ENCODE measurements at places on chromosomes 12 and 14.

GRCh38 chr14:104102282-104102914 is 16.9 kb downstream of the ASPG start:
- DNase-seq, result no peak

- no peak for DNase-seq
These were observed 14.3 kb downstream of the DIO3 start for GRCh38 chr14:101575581-101575980.

- peak; percentile 40 for DNase-seq
These were observed 7.0 kb downstream of the NIN start for GRCh38 chr14:50823762-50824636.

DNA sequence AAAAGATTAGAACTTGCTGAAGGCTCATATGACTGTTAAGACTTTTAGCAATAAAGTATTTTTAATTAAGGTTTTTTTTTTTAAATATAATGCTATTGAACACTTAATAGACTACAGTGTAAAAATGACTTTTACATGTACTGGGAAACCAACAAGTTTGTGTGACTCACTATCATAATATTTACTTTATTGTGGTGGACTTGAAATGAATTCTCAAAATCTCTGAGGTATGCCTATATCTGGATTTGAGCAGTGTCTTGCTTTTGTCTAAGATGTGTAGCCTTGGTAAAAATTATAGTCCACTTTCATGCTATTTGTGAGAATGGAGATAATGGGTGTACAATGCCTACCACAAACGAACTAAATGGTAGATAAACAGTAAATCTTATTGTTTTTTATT is 33.9 kb upstream of the NAV3 start:
- peak; percentile 53 for DNase-seq

DNA sequence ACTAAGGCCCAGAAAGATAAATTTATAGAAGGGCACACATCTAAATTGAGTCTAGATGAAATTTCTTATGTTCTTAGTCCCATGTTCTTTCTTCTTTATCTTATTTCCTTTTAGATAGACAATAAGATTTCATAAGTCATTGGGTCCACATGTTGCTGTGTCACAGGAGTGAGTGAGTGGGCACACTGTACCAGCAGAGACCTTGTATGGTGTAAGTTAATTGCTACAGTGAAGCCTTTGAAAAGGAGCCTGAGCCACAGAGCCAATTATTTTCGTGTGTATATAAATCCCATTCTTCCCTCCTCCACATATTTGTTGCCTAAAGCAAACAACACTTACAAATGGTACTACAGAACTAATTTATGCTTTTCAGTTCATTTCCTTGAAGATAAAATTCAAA is 79.1 kb downstream of the GRIP1 start:
- no peak for DNase-seq

GRCh38 chr12:107749083-107749482 is 11.9 kb downstream of the PRDM4 start:
- peak; percentile 32 for DNase-seq

DNA sequence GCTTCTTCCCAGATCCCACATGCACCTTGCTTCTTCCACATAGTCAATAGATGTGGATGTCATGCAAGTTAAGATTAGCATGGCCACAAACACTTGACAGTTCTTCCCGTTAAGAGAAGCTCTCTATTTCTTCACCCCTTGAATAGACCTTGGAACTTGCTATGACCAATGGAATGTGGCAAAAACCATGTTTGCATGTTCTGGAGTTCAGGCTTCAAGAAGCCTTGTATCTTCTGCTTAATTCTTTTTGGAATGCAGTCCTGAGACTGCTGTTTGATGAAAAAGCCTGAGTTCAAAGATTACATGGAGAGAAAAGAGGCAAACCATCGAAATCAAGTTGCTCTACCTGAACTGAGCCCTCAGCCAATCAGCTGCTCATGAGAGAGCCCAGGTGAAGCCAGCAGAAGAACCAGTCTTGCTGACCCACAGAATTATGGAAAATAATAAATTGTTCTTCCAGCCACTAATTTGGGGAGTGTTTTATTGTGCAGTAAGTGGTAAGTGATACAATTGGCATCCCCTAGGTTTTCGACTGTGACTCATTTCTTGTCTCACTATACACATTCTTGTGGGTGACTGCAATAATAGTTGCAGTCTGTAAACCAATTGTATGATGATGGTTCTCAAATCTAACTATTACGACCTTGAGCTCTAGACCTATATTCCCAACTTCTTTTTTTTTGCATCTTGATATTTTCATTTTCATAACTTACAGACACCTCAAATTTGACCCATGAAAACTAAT is 12.6 kb downstream of the RASSF9 start:
- DNase-seq, result peak; percentile 36

DNA sequence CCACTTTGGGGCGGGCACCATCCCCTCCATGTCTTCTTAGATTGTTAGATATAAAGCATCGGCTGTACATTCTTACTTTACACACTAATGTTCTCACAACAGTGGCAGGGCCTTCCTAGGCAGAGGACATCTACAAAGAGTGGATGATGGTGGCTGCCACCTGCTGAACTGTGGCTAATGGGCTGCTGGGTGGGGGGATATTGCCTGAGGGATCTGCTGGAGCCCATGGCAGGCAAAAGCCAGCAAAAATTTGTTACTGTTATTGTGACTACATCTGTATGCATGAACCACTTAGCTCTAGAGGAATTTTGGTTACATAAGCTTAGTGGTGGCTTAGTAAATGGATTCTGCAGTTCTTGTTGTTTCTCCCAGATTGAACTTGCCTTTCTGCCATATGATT is 52.6 kb downstream of the DIP2B start:
- DNase-seq, result no peak

GRCh38 chr12:102946042-102946441 is 11.4 kb upstream of the ASCL1 start:
- no peak for DNase-seq

GRCh38 chr12:19447386-19447785 is 8.1 kb downstream of the AEBP2 start:
- no peak for DNase-seq

- no peak for DNase-seq
These were observed 39.6 kb downstream of the GPATCH2L start for GRCh38 chr14:76191297-76191696.

- DNase-seq, result peak; percentile 25
These were observed 28.3 kb downstream of the SLC5A8 start for GRCh38 chr12:101181776-101182175.

DNA sequence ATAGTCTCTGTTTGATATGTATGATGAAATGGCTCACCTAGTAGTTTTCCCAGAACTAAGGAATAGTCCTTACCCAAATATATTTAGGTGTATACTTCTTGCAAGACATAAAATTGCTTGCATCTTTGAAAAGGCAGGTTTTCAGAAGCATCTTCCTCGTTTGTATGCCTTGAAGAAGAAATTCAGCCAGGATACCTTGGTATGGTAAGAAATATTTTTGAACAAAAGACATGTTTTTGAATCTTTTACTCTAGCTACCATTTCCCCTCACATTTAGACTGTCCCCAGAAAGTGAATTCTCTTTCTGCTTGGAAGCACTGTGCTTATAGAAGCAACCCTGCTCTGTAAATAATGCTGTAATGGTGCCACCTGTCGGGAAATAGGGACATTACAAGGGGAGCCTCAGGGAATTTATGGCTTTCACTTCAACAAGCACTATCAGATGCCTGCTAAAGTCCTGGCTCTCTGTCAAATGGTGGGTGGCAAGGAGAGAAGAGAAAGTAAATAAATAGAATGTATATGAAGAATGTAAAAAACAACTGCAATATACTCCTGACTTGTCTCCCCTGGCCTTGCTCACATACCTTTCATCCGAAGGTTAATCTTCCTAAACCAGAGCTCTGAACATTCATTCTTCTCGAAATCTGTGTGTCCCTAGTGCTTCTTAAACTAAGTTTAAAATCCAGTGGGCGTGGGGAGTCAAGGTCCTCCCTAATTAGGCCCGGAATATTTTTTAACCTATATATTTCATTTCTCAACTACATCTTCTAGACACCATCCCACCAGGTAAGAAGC is 6.1 kb downstream of the CCDC184 start:
- DNase-seq, result peak; percentile 66

GRCh38 chr12:46773586-46774321 is 52.0 kb downstream of the SLC38A4 start:
- peak; percentile 58 for DNase-seq

- DNase-seq, result no peak
These were observed 11.3 kb downstream of the PLD4 start for GRCh38 chr14:104935955-104936354.

- no peak for DNase-seq
These were observed 21.7 kb downstream of the NT5DC3 start for GRCh38 chr12:103819312-103819711.

GRCh38 chr12:113861708-113862312 is 104.3 kb downstream of the RBM19 start:
- no peak for DNase-seq

- DNase-seq, result no peak
These were observed 205.2 kb downstream of the PAX9 start for GRCh38 chr14:36866867-36867266.

- peak; percentile 79 for DNase-seq
These were observed 15.1 kb downstream of the TUNAR start for GRCh38 chr14:95891742-95892141.

DNA sequence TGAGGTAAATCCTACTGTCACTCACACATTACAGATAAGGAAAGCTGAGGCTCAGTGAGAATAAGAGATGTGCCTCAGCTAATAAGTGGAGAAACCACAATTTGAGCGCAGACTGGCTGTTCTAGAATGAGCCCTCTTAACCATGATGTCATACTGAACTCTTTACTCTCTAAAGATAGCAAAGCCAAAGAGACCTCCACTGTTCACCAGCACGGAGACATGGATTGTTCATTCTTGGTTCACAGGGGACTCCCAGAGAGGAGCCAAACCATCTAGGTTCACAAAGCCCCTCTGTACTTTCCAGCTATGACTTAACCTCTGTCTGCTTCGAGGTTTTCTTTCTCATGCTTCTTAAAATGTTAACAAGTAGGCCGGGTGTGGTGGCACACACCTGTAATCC is 32.7 kb upstream of the YARS2 start:
- DNase-seq, result no peak

DNA sequence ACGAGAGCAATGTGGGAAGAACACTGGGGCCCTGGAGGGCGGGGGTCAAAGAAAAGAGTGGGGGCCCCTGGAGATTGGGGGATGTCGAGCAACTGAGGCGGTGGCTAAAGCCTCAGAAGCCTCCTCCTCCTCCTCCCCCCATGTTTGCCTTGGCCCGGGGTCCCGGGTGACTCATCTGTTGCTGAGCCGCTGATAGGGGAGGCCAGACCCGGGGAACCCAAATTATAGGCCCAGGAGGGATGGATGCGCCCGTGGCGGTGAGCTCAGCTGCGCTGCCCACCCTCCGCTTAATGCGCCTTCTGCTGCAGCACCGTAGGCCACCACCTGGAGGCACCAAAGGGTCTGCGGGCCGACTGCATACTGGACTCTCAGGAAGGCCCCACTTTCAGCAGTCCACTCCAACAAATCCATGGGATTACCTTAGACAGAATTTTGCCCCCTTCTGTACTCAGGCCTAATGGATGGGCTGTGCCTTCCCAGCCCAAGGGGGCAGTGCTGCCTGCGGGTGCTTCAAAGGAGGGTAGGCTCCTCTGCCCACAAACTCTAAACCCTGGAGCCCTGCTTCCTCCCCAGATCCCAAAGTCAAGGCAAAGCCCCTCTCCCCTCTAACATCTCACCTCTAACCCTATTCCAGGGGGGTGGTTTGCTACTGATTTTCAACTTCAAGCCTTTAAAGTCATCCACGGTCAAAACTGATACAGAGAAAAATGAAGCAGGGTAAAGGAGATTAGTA is 2.6 kb upstream of the WNT10B start:
- no peak for DNase-seq

GRCh38 chr12:102527171-102527720 is 46.9 kb upstream of the IGF1 start:
- DNase-seq, result peak; percentile 64

DNA sequence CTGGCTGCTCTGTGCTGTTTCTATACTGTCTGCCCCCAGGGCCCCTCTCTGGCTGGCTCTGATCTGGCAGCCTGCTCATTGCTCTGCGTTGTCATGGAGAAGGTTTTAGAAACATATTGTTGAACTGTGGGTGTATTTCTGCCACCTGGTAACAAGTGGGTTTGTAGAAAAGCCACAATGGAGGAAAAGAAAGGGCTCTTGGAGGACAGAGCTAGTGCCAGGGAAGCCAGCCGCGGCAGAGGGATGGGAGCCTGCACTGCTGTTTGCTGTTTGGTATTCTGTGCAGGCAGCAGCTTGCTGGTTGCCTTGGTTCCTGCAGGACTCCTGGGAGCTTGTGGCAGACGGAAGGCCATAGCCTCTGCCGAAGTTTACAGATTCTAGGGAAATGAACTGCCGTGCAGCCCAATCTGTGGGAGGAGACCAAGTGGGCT is 15.1 kb downstream of the CCDC177 start:
- DNase-seq, result no peak

GRCh38 chr12:53391724-53392123 is 11.7 kb downstream of the SP1 start:
- no peak for DNase-seq

- DNase-seq, result no peak
These were observed 117.5 kb downstream of the DACT1 start for GRCh38 chr14:58755031-58755925.
